ENCODE measurements at places on chromosomes 16 and 17.

DNA sequence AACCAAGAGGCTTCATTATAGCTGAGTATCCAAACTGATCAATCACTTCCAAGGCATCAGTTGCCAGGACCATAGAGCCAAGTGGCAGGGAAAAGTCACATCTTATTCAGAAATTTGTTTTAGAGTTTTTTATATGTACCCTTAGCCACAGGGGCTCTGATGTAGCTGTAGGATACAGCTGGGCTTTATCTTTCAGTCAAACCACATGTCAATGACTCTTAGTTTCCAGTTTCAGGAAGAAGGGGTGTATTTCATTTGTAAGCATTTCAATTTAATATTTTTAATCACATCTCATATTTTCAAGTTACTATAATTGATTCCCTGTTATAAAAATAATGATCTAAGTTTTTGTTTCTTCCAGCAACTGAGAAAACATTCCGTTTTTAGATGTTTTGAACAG is 2.9 kb upstream of the FLCN start:
- DNase-seq = no peak

DNA sequence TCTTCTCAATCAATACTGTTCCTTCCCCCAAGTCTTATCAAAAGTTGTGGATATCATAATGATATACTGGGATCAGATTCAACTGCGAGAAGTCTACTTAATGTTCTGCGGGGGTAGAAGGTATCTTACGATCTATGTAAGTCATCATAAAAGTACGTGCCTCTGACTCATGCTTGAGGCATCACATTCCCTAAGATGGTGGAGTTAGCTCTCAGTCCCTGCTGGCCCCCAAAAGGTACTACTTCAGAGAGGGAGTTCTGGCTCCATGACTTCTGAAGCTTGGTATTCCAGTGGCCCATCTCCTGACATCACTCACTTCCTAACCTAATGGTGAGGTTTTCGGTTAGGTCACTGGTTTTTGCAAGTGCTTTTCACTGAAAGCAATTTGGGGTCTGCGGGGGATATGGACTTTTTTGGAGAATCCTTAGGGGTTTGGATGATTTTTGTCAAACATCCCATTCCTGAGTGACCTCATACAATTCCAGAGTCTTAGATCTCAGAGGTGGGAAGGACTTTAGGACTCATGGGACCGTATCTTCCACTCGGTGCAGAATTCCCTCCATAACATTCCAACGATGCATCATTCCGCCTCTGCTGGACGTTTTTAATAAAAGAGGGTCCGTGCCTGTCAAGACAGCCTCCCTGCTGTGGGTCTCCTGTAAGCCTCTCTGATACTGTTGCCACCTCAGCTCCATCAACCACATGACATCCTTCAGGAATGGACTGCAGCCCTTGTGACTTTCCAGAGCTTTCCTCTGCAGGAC is 74.3 kb downstream of the DYNLRB2 start:
- peak; percentile 35 for DNase-seq

DNA sequence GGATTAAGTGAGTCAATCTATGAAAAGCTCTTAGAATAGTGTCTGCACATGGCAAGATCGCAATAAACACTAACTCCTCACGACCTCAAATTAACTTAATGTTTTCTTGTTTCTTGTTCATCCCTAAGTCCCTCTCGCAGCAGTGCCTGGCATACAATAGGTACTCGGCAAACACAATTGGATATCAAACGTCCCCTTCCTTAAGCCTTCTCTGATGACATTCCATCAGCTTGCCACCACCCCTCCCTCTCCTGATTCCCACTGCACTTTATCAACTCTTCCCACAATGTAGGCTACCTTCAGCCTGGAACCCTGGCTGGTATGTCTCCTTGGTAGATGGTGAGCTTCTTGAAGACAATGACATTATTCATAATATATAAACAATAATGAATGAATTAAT is 33.3 kb downstream of the CCDC42 start:
- DNase-seq = peak; percentile 47

DNA sequence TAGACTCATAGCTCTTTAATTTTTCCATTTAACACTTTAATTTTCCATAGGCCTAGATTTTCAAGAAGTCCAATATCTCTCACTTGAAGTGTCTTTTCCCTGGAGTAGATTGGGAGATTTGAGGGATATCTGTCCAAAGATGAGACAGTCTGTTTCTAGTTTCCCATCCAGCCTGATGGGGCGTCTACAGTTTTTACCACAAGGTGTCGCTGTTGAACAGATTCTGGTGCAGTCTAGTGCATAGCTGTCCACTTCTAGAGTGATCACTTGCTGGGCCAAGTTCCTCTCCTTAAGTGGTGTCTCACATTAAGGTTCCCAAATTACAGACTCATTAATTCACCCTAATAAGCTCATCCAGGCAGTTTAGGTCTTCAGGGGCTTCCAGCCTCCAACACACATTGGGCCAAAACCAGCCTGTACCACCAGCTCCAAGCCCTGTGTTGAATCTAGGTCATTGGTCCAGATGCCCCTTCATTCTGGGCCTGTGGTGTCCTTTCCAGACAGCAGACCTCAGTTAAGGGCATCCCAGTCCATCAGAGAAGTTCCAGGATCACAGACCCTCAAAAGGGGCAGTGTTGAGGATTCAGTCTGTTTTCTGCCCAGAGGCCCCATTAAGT is 9.4 kb downstream of the SNX20 start:
- peak; percentile 82 for DNase-seq

DNA sequence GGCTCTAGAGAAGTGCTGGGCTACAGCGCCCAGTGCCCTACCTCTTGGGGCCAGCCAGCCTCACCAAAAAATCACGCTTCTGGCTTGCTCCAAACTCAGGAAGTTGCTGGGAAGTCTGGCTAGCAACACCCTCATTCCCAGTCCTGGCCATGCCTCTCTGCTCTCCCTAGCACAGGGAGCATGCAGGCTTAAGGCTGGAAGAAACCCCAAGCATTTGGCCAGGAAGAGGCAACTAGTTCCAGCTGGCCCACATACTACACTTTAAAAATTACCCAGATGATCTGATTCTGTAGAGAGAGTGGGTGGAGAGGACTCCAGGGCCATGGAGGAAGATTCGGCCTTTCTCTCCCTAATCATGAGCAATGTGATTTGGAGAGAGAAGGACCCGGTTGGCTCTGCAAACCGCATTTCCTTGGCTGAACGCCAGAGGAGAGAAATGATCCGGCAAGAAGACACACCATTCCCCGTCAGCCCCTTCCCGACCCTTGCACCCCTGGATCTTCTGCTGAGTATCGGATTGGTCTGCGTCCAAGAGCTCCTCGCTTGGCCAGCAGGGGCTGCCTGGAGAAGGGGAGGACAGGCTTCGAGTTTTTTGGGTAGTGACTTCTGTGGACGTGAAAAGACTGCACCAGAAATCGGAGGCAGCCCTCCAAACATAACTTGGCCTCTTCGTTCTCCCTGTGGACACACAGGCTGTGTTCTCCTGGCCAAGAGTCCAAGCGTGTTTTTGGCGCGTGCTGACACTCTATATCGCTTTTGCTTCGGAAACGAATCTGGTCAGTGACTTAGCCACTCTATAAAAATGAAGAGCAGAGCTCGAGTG is 406.3 kb downstream of the WWOX start:
- DNase-seq = peak; percentile 68

DNA sequence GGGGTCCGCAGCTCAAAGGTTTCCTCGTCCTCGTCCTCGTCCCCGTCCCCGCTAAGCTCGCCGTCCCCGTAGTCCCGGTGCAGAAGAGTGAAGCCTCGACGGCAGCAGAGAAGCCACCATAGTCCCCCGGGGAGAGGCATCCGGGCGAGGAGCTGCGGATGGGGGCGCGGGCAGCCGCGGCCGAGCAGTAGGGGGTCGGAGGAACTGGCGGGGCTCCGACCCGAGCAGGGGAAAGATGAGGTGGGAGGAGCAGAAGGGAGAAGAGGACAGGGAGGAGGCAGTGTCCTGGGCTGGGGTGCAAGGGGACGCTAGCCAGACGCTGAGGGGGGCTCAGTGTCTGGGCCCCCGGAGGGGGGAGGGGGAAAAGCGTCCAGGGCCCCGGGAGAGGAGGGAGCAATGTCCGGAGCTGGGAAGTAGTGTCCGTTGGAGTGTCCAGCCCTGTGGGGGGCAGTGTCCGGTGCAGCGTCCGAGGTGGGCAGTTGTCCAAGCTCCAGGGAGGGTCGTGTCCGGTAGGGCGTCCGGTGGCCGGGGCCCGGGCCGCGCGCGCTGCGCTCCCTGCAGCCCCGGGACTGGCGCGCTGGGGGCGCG is at the start of gene PLEKHH3:
PLEKHH3 (minus strand) TSS at position 571 of the 588 bp plus-strand sequence; CDS start at position 140, 431 bp downstream.
- no peak for DNase-seq

DNA sequence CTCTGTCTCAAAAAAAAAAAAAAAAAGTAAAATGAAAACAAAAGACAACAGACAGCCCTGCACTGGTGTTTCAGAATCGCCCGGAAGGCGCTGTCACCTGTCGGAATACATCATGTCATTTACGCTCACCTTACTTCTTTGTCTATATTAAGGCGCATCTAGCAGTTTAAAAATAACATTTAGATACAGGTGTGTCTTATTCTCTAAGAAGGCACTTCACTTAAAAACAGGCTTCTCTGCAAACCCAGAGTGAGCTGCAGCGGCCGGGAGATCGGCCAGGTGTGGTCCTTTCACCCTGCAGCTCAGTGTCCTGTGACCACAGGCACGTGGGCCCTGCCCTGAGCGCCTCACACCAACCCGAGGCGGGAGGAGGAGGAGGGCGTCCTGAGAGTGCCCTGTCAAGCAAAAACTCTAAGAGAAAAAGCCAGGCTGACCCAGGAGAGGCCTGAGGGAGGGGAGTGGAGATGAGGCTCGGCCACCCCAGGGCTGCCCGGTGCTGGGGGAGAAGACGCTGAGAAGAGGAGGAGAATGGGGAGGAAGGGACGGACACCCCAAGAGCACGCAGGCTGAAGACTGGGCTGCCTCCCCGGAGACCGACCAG is 3.3 kb upstream of the LMF1 start:
- no peak for DNase-seq

- DNase-seq = no peak
These were observed 14.3 kb downstream of the ACSF2 start for GRCh38 chr17:50440172-50440837.

DNA sequence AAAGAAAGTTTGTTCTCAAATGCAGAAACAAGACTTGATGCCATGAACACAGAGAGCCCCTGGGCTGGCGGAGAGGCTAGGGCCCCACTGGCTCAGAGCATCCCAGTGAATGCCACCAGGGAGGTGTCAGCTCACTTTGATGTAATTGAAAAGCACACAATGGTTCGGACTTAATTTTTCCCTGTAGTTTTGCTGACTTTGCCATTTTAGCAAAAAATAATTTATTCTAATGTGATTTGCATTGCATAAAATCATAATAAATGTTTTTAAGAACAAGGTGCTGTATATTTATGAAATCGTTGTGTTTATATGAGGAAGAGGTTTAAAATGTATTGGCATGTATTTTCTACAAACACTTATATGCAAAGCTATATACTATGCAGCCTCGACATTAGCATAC is 140.5 kb downstream of the HS3ST4 start:
- DNase-seq = no peak

GRCh38 chr17:21194703-21195102 is 19.3 kb downstream of the TMEM11 start:
- DNase-seq = no peak

DNA sequence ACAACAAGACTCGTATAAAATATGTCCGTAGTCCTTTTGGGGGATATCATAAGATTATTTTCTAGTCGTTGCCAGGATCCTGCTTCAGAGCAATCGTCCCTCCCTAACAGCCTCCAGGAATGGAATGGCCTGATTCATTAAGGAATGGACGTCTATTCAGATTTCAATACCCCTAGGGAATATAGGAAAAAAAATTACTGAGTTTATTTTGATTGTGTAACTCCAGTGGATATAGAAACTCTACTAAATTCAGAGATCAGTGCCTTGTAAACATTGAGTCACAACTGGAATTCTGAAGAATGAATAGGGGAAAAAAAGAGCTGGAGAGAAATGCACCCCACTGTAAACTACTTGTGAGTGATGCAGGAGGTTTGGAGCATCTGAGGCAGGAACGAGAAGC is 1171.5 kb upstream of the GOT2 start:
- no peak for DNase-seq

DNA sequence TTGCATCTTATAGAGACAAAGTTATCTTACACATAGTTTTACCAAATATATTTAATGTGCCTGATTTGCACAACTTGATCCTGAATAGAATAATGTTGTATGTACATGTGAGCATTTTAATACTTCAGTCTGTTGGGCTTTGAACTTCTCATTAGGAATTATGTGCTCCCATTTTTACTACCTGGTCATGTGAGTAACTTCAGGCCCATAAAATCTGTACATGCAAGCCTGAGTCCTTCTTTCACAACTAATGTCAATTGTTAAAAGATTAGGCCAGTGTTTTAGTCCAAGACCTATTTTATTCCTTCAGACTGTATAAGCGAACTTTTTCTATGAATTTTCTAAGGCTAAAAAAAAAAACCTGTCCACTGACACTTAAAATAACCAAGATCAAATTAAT is 715.4 kb downstream of the CDH8 start:
- DNase-seq = no peak
